ENCODE measurements at places on chromosomes 12 and 14. TPM values are rescaled to one million over a fixed set of nuclear protein-coding genes. Genes with fewer than 3 reads are reported as not detected.

Gene FGF6
- total RNA-seq: not detected

Gene RNASE3
- not detected for total RNA-seq

Gene SLC48A1
- total RNA-seq: 30.0 TPM

Gene ARPC3
- total RNA-seq: 470 TPM

Gene PRB2
- not detected for total RNA-seq

Gene SOAT2
- 0.26 TPM for total RNA-seq

Gene USP44
- 0.18 TPM for total RNA-seq

Gene RPL36AL
- 417 TPM for total RNA-seq

Gene KRT82
- not detected for total RNA-seq

Gene INHBE
- 0.20 TPM for total RNA-seq

Gene CHGA
- total RNA-seq: 0.91 TPM

Gene DDX51
- total RNA-seq: 28.0 TPM

Gene IKZF4
- total RNA-seq: 2.8 TPM

Gene MRPL52
- total RNA-seq: 135 TPM

Gene ACOT4
- total RNA-seq: 2.1 TPM

Gene RASSF3
- total RNA-seq: 38.6 TPM

Gene TROAP
- total RNA-seq: 82.7 TPM

Gene FSCB
- not detected for total RNA-seq
